ENCODE measurements at places on chromosomes 7 and 10.
A peak's percentile ranks its signal among the peaks of the same experiment; 100 is the strongest.

DNA sequence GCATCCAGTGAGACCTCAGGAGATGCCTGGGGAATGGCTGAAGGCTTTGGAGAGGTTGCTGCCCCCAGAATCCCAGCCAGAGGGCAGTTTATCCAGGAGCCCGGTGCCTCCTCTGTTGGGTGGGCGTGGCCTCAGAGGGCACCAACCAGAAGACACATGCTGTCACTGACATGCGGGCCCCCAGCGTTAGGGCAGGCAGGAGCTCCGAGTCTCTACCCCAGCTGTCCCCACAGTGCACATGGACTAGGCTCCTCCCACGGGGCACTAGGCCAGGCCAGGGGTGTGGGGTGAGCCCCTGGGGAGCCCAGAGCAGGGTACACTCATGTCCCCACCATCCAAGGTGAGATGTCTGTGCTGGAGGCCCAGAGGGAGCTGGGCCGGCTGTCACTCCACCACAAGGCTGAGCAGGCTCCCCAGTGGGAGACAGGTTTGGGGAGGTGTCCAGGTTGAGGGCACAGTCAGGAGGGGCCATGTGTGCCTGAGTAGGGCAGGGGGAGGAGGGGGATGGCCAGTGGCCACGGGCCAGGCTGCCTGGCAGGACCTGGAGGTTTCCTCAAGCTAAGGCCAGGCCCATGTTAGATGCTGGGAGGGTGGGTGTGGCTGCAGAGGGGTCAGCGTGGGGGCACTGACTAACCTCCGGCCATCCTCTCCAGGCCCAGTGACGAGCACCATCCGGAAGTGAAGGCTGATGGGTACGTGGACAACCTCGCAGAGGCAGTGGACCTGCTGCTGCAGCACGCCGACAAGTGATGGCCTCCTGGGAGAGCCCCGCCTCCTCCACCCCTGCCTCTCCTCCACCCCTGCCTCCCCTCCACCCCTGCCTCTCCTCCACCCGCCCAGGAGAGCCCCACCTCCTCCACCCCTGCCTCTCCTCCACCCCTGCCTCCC, 131.3 kb downstream of the FAM53B start:
- no peak for DNase-seq

DNA sequence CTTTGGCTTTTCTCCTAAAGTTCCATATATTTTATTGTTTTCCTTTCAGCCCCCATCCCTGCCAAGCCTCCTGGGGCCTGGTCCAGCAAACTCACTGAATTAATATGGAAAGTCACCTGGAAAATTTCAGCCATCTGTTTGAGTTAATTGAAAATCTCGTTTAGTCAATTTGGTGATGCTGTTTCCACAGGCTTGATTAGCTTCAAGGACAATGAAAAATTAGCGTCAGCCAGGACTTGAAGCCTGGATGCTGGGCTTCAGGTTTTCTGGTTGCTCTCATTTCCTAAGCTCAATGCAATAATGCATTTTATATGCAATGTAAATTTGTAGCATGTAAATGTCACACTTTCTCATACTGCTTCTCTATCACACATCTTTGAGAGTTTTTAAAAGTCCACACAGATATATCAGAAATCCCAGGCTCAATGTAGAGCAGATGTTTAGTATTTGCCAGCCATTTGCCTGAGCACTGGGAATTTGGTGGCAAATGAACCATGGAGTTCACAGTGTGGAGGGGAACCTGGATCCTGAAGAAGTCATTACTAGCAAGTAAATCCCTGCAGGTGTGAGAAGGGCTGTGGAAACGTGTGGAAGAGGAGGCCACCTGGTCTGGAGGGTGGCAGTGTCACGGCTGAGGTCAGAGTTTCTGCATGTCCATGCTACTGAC, 228.5 kb downstream of the PAXIP1 start:
- no peak for DNase-seq

- peak; percentile 83 for DNase-seq
Measured at GRCh38 chr10:4345877-4346646, 479.9 kb upstream of the AKR1E2 start.

- DNase-seq = no peak
Measured at GRCh38 chr7:26349005-26349915, 57.6 kb downstream of the SNX10 start.

DNA sequence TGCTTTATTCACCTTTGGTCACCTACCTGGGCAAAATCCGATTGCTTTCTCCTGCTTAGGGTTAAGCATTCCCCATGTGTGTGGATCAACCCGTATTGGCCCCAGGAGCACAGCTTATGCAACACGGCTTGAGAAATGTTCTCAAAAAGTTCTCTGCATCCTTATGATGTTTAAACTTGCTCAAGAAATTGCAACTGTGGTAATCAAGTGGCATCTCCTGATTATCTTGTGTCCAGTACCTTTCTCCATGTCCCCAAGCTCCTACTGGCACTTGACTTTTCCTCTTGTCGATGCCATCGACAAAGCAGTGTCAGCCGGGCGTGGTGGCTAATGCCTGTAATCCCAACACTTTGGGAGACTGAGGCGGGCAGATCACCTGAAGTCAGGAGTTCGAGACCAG, 4.7 kb upstream of the PKD2L1 start:
- DNase-seq = no peak

DNA sequence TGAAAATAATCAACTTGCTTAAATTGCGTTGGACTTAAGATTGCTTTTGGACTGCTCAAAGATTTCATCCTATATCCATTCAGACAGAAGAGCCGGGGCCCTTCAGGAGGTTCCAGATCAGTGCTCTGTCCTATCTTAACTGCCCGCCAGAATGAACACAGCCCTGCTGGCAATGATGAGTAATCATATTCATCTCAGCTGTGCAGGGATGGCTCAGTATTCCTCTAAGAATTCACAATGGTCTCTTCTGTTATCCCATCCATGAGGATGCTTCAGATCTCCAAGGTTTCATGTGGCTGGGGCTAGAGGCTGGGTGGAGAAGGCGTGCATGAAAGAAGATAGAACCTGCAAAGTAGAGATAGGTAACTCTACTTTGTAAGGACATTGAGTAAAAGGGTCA, 80.0 kb upstream of the NPVF start:
- no peak for DNase-seq

GRCh38 chr10:34584164-34584563, 230.9 kb downstream of the PARD3 start:
- peak; percentile 77 for DNase-seq

DNA sequence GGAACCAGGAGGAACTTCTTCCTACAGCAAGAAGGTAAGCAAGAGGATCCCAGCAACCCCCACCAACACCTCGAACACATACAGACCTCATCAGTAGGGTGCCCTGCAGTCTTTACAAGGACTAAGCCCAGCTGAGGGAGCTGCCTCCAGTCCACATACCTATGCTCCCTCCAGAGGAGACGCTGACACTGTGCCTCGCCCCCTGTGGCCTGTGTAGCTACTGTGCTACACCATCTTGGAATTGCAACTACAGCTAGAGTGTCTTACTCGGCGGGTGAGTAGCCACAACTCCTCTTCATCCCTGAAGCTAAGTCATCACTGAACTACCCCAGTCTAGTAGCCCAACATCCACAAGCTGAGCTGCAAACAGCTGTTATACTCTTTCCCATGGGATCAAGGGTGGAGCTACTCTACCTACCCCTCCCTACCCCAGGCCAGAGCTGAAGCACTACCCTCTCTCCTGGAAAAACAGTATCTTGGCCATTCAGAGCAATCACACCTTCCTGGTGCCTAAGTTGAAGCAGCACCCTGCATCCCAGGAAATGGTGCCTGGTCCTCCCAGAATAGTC, 42.2 kb upstream of the CAMK2B start:
- no peak for DNase-seq

GRCh38 chr10:104638861-104639589, 2.1 kb upstream of the SORCS3 start:
- DNase-seq = no peak

GRCh38 chr7:80259-81067, 111.9 kb upstream of the FAM20C start:
- DNase-seq = no peak

DNA sequence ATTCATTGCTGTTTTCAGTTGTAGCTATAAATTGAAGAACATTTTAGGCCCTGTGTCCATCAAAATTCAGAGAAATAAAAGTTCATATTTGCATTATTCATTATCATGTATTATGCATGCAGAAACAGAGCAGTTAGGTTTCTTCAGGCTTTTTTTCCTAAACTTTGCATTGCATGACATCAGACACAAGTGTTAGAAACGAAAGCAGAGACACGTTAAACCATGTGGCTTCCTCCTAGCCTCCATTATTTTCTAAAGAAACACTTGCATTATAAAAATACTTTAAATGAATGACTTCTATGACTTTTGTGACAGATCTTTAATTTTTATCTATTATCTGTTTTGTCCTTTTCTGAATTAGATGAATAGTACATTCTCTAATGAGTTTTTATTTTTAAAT, 8.8 kb upstream of the EBLN1 start:
- no peak for DNase-seq

DNA sequence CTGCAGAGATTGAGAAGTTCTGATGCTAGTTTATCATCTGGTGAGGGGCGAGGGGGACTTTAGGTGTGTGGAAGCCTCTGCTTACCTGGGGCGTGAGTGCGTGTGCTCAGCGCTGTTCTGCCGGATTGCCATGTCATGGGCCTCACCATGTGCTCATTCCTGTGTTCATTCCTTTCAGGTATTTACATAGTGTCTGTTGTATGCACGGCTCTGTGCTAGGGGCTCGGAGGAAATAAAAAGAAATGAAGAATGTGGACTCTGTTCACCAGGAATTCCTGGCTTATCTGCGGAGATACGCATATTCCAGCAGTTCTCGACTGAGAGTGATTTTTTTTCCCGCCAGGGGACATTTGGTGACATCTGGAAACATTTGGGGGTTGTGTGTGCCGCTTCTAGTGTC, 152.0 kb downstream of the CAMK1D start:
- DNase-seq = no peak

DNA sequence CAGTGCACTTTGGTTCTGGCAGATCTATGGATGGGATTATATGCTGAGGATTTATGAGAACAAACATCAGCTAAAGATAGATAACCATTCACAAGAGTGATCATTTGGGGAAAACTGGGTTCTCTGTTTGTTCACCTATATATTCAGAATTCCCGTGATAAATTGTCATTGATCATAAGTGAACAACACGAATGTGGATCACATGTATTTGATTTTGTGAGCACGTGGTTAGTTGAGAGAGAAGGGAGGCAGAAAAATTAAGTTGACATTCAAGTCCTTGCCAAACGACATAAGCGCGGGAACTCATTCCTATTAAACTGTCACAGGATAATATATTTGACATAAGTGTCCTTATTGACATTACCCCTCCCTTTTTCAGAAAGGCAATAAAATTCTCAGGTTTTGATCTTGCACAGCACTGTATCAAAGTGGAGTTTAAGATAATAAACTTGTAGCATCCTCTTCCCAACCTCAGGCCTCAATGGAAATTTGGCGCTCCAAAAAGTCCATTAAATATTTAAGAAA, 64.9 kb upstream of the MYO3A start:
- DNase-seq = no peak

- DNase-seq = no peak
Measured at GRCh38 chr10:110471566-110472139, 26.1 kb upstream of the DUSP5 start.

DNA sequence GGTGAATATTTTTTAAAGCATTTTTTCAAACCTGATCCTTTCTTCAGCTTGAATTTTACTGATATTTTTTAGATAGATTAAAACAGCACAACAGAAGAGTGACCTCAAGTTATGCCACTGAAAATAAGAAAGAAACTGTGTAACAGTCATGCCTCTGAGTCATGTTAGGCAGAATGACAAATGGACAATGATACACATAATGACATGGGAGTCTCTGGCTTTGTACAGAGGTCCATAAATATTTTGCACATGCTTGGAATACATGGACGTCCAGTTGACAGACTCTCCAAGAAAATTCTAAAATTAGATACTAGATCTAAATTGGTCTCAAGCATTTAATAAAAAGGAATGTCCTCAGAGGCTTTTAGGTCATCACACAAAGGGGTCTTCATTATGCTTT, 21.9 kb upstream of the SEMA3A start:
- DNase-seq = no peak

DNA sequence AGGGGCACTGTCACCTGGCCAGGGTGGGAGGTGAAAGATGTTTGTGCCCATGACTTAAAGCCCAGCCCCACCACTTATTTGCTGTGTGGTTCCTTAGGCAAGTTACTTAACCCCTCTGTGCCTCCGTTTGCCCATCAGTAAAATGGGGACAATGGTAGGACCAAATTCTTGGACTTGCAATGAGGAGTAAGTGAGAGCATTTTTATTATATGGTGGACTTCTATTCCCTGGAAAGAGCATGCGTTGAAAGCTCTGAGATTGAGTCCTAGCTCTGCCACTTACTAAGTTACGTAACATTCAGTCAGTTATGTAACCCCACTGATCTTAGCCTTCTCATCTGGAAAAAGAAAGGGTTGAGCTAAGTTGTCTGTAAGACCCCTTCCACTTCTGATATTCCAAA, 18.8 kb downstream of the VSIR start:
- no peak for DNase-seq

- no peak for DNase-seq
Measured at GRCh38 chr7:51298912-51299311, 17.7 kb downstream of the COBL start.

DNA sequence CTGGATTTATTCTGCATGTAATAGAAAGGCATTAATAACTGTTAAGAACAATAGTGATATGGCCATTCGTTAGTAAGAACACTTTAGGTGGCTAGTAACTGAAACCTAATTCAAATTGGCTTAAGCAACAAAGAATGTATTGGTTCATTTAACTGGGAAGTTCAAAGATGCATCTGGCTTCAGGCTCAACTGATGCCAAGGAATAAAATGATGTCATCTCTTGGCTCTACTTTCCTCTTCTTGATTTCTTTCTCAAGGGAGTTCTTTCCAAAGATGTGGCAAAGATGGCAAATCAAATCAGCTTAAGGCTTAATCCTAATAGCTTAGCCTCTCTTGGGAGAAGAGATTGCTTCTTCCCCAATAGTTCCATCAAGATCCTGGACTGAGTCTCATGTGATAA, 51.6 kb downstream of the PIK3CG start:
- DNase-seq = no peak

DNA sequence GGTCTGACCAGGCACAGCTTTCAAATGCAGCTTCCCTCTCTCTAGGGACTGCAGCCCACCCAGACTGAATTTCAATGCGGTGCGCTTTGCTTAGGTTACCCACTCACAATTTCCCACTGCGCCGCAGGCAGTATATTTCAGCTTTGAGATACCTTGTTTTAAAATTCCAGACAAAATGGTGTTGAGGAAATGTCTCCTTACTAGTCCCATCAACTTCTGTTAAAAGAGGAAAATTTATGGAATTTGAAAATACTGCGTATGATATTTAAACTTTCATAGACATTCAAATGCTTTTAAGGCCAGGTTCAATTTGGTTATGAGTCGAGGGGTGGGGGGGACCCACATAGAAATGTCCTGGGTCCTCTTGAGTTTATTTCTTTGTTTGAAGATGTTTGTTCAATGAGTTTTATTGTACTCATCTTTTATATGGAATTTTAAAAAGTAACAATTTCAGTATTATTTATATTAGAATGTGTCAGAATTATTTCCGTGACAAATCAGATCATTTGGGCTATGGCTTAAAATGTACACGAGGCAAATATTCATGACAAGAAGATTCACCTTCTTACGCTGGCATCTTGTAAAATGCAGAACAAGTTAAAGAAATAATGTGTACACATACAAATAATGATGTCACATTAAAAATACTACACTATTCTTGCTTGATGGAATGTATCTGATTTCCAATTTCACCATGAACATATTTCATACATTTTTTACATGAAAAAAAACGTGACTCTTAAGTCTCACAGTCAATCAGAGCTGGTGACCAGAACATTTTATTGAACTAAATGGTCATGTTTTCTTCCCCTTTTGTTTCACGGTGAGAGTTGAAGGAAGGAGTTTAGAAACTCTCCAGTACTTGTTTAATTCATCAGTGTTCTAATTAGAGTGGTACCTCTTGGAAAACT, 1.3 kb downstream of the IKZF1 start:
- DNase-seq = no peak
